ENCODE measurements at places on chromosomes 3 and 15.

- no peak for DNase-seq
Measured at GRCh38 chr3:108677811-108678210, 79.4 kb downstream of the RETNLB start.

GRCh38 chr3:182182531-182182968 is 470.8 kb downstream of the SOX2 start:
- no peak for DNase-seq

DNA sequence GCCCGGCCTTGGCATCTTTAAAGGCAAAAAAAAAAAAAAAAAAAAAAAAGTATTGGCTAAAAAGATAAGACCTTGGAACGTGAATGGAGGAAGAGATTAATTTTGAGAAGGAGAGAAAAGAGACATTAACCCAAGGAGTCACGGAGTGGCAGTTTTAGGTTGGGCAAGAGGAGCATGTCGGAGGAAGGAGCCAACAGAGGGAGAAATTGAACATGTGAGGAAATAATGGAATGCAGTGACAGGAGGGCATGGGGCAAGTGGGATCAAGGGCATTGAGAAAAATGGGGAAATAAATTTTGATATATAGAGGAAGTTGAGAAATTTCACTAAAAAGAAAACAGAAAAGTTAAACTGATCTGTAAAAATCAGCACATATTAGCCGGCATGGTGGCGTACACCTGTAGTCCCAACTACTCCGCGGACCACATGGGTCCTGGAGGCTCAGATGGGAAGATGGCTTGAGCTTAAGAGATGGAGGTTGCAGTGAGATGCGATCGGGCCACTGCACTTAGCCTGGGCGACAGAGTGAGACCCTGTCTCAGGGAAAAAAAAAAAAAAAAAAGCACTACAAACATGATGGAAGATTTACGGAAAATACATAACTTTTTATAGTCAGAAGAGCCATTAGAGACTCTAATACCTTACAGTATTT is 1.2 kb downstream of the HAUS2 start:
- peak; percentile 73 for DNase-seq

DNA sequence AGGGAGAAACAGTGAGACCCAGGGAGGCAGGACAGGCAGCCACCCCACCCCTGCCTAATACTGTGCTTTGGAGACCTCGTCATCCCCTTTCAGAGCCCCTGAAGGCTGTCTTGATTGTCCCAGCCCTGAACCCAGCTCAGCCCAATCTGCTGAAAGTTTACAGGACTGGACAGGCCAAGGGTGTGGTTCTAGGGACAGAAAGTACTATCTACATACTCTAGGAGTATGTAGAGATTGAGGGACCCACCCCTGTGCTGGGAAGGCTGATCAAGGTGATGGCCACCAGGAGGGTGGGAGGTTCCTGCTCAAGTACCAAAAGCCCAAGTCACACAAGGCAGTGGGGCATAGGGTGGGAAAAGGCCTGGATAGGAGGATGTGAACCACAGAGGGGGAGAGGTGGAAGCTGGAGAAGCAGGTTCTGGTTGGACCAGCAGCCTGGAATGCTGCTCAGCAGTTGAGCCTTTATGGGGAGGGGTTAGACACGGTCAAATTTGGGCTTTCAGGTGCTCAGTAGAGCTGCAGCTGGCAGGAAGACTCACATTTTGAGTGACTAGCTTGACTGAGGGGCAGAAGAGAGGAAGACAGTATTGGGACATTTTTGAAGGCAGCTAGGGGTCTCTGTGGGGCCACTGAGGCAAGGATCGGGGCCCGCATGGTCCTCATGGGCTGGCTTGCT is 6.7 kb downstream of the NBEAL2 start:
- DNase-seq: no peak

- no peak for DNase-seq
Measured at GRCh38 chr3:14317057-14317553, 85.3 kb upstream of the SLC6A6 start.

DNA sequence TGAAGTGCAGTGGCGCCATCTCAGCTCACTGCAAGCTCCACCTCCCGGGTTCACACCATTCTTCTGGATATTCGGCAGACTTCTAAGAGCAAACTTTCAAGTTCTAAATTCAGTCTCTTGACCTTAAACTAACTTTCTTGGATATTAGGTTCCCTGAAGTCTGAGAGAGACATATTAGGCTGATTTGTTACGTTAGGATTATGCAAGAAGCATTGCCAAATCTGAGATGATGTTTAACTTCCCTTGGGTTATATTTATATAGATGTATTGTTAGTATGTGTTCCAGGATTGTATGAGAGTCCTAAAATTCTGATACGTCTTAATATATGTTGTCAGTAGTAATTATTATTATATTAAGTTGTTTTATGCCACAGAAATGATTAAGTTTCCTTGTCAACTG is 80.1 kb downstream of the SLC6A1 start:
- DNase-seq: peak; percentile 72

DNA sequence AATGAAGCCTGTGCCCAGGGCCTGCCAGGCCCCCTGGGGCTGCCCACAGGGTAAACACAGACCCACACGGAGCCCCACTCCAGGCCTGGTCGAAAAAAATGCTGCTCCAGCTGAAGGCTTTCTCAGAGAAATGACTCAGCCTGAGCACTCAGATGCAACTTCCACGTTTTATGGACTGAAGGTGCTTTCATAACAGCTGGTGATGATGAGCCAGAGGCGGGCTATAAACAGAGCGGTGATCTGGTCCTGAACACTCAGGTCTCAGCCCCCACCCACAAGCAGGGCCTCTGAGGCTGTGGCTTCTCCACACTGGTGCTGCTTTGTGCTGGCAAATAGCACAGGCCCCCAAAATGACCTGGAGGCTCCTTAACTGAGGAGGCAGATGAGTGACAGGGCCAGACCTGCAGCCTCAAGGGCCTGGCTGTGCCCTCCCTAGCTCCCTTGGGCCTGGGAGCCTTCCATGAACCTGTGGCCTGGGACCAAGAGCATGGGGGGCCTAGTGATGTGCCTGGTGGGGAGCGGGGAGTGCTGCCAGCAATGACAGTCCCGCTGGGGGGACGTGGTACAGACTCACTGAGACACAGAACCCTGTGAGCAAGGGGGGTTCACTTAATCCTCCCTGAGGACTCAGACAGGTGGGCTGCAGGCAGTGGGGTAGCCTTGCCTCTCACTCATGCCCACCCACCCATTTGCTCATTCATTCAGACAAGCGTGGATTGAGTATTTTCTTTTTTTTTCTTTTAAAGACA is 23.0 kb upstream of the FURIN start:
- peak; percentile 90 for DNase-seq
